ENCODE measurements at places on chromosomes 3 and 15.
A peak's percentile ranks its signal among the peaks of the same experiment; 100 is the strongest.

- no peak for DNase-seq
These were observed 231.4 kb downstream of the TIGIT start for GRCh38 chr3:114525278-114525677.

DNA sequence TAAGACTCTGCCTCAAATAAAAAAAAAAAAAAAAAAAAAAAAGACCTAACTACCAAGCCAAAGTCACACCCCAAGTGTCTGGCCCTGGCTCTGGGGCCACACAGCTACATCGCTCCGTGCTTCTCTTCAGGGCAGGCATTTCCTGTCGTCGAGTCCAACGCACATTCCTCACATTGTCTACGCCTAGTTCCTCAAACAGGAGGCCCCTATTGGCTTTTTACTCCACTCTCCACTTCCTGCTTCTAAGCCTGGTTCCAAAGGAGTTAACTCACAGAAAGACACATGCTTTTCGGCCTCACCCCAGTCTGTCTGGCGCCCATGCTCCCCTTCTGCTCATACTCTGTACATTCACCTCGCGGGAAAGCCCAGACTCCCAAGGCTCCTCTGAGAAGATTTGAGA, 28.8 kb downstream of the KNG1 start:
- DNase-seq: no peak

- DNase-seq: no peak
These were observed 523 bp downstream of the HDAC11 start for GRCh38 chr3:13480340-13481318.

- no peak for DNase-seq
These were observed 36.9 kb downstream of the RFTN1 start for GRCh38 chr3:16476636-16477035.

- no peak for DNase-seq
These were observed 104.8 kb downstream of the ETFA start for GRCh38 chr15:76206325-76206976.

DNA sequence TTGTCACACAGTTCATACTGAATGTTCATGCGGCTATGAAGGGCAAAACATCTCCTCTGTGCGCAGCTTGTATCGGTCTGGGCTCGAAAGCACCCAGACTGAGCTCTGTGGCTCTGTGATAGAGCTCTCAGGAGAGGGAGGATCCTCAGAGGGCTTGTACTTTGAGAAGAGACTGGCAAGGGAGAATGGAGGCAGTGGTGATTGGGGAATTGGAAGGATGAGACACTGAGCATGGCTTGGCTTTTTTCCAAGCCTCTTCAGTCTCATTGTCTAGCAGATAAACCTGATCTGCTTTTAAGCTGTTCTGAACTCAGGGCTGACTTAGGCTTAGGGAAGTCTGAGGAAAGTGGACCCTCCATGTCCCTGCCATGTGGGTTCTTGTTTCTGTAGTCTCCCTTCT, 43.0 kb downstream of the RAD54L2 start:
- DNase-seq: no peak

DNA sequence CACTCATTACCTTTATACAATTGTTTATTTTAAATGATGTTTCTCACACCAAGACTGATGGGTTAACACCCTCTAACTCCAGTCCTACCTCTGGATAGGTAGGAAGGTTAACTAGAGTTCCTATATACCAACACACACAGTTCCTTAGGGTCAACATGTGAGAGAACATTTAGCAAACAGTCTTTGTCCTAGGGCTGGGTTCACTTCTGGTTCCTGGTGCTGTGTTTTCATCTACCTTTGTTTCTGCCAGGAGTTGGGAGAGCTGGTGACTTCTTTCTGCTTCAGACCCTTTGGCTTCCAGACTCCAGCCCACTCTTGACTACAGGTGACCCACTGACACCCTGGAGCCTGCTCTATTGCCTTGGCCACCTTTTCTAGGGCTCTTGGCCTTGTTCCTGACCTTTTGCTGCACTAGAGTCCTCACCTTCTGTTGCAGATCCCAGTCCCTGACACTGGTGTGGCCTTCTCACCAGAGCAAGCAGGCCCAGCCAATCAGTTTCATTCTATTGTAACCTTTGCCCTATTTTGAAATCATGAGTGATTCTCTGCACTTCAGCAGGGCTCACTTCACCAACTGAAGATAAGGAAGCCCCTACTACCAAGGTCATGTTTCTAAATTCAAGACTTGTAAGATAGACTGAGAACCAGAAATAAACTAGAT, 50.0 kb upstream of the SECISBP2L start:
- no peak for DNase-seq

GRCh38 chr15:80800067-80800466, 20.9 kb downstream of the CEMIP start:
- DNase-seq: no peak

GRCh38 chr3:73473181-73473897, 151.4 kb downstream of the PDZRN3 start:
- no peak for DNase-seq

GRCh38 chr3:121992601-121993560, 29.2 kb downstream of the ILDR1 start:
- DNase-seq: no peak

- no peak for DNase-seq
These were observed 607.5 kb upstream of the NAALADL2 start for GRCh38 chr3:174251681-174252080.

DNA sequence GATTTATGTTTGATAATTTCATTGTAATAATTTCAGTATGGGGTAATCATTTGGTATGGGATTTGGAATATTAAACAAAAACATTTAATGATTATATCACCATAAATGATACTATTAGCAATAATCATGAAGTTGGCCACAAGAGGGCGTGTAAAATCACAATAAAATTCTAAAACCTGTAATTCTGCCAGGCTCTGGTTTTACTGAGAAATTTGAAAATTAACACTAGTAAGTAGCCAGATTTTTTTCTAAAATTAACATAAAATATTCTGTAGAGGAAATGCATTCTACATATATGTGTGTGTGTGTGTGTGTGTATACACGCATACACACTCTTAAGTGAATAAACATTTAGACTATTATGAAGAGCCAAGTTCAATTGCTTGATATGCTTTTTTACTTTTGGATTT, 40.5 kb downstream of the FEZF2 start:
- no peak for DNase-seq

DNA sequence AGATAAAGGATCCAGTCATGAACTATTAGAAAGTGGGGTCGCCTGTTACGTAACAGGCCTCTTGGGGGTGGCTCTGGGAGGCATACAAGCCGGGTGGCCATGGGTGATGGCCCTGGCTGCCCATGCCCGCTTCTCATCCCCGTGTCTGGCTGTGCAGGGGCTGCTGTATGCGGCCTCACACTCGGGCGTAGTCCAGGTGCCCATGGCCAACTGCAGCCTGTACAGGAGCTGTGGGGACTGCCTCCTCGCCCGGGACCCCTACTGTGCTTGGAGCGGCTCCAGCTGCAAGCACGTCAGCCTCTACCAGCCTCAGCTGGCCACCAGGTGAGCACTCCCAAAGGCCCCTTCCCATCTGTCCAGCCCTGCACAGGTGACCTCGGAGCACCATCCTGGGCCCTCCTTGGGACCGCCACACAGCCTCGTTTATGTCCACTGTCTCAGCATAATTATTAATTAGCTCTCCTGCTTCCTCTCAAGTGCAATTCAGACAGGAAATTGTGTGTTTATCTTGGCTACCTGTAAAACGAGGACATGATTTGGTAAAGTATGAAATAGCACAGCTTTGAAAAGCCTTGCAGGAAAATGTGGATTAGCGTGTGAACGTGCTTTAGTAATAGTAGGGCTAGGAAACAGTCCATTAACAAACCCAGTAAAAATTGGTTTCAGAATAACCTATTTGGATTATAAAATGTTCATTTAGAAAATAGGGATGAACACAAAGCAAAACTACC, 8.1 kb downstream of the CIB1 start:
- DNase-seq: no peak

DNA sequence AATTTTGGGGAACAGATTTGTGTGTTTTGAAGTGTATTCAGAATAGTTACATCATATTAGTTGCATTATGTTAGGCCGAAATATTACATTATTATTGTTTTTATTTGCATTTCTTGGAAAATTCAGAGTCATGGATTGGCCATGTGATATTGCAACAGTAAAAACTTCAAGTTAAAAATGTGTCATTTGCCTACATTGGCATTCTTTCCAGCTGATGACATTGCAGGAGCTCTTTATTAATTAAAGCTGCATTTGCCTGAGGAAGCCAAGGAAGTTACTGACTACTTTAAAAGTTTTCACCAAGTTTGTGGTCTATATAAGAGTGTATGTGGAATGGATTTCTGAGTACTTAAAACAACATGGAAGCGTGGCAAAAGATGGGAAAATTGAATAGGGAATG, 726.4 kb upstream of the SGO1 start:
- no peak for DNase-seq

DNA sequence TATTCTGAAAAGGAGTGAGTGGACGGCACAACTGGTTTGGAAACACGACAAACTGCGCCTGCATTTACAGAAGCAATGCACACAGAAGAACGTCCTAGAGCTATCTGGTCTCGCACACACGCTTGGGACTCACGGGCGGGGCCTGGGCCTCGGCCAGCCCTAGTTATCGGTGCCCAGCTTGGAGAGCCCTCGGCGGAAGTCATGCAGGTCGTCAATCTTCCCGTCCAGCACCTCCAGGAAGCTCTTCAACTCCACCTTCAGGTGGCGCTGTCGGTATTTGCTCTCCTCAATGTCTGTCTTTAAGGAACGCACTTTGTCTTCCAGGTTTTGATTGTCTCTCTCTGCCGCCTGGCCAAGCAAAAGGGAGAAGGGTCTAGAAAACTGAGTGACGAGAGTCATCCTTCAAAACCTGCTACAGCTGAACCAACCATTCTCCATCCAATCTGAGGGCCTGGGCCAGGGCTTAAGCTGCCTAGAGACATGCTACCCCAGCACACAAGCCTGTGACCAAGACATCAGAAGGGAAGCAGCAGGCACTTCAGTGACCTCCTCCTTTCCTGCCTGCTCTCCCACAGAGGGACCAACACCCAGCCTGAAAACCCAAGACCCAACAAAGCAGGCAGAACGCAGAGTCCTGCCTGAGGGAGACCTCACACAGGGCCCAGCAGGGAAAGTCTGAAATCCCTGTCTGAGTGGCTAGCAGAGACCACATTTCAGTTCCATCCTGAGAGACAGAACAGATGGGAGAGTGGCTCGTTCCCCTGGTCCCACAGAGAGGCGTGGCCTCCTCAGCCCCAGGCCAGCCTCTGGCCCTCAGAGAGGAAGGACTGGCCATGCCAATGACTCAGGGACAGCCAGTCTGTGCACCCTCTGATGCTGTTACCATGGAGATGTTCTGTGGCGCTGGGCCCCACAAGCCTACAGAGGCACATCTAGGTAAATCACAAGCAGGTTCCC, 40.4 kb downstream of the WHAMM start:
- peak; percentile 48 for DNase-seq

DNA sequence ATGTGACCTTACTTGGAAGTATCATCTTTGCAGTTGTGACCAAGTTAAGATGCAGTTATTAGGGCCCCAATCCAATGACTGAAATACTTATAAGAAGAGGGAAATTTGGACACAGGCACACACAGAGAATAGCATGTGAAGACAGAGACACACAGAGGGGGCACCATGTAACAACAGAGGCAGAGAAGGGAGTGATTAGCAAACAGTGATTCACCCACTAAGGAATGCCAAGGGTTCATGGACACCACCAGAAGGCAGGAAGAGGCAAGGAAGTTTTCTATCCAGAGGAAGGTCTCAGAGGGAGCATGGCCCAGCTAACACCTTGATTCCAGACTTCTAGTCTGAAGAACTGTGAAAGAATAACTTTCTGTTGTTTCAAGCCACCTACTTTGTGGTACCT, 25.0 kb downstream of the SIDT1 start:
- no peak for DNase-seq

DNA sequence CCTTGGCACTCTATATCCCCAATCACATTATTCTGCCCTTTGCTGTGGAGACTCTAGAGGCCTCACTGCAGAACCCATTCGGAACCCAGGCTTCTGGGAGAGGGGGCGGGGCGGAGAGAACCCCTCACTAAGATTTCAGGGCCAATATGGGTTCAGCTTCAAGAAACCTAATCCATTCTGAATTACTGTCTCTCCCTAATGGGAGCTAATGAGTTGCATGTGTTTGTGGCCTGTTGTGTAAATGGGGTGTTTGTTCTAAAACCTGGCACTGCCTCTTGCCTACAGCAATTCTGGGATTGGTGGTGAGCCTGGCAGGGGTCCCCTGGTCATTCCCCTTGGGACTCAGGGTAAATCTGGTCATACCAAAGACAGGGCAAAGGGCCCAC, 605 bp upstream of the RASL12 start:
- DNase-seq: no peak

DNA sequence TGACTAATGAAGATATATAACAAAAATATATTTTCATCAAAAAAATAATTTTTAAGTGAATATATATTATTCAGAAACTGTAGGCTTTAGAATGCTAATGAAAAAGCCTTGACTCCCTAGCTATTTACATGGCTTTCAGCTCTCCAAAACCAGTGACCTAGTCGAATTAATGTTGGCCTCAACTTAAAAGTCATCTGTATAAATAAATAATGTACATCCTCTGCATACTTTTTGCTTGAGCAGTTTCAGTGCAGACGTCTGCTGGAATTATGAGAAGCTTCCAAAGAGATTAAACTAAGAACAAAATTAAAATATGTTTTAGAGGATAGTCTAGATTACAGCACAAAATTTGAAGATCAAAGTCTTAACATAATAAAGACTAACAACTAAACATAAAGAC, 520.4 kb upstream of the ALCAM start:
- no peak for DNase-seq

GRCh38 chr3:22117751-22118346, 366.8 kb upstream of the ZNF385D start:
- DNase-seq: no peak

All from GM19239 (cell line).